ENCODE measurements at places on chromosomes 4 and X.

DNA sequence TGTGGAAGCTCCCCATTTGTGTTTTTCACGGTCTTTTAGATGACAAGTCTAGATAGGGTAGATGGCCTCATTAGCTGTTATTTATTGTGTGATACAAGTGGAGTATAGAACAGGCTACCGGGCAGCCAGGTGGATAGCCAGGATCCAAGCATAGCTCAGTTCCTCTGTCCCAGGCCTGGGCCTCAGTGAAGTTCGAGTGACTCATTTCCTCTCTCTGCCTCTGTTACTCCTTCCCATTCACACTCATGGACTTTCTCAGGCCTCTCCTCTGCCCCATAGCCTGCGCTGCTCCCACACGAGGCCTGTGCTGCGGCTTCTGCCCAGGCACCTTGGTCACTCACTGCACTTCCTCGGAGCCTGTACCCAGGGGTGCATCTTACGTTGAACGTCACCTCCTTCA is 54.5 kb downstream of the TENM3 start:
- DNase-seq = no peak

- no peak for DNase-seq
Observed at GRCh38 chr4:106615961-106616360, 247.4 kb upstream of the GIMD1 start.

GRCh38 chr4:176443646-176444409 is 124.1 kb downstream of the SPCS3 start:
- DNase-seq = no peak

- no peak for DNase-seq
Observed at GRCh38 chrX:116756958-116757357, 294.2 kb upstream of the CT83 start.

DNA sequence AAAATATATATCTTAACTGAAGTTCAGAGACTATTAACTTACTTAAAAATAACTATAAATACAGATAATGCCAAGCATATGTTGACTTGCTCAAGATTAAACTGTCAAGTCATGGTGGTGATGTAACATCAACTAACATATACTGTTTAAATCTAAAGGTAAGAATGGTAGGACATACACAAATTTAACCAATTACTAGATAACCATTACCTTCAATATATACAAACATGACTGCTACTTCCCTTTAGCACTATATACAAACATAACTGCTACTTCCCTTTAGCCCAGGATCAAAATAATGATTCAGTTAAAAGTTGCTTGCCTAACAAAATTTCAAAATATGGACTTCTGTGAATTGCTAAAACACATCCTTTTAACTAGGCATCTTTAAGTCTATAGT is 14.9 kb downstream of the HNRNPD start:
- DNase-seq = no peak

DNA sequence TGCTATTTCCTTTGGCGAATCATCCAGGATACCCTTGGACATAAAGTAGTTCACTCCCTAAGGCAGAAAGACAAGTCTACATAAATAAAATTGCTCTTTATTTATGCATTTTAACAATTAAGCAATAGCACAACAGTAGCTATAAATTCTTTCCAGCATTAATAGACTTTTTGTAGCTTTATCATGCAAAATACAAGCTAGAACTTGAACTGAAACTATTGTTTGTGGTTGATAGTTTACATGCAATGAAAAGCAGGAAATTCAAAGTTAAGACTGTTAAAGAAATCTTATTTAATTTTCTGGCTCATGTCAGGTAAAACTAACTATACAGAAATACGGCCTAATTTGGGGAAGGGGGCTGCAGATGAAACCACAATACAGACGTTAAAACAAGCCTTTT is 42.3 kb downstream of the FBXO8 start:
- DNase-seq = no peak

GRCh38 chr4:78033861-78034260 is 23.3 kb upstream of the FRAS1 start:
- no peak for DNase-seq

- DNase-seq = no peak
Observed at GRCh38 chr4:75779105-75779757, 54.9 kb downstream of the USO1 start.

- no peak for DNase-seq
Observed at GRCh38 chr4:130484826-130485225, 1388.9 kb downstream of the C4orf33 start.

GRCh38 chr4:74540193-74540592 is 95.3 kb downstream of the AREG start:
- DNase-seq = no peak

DNA sequence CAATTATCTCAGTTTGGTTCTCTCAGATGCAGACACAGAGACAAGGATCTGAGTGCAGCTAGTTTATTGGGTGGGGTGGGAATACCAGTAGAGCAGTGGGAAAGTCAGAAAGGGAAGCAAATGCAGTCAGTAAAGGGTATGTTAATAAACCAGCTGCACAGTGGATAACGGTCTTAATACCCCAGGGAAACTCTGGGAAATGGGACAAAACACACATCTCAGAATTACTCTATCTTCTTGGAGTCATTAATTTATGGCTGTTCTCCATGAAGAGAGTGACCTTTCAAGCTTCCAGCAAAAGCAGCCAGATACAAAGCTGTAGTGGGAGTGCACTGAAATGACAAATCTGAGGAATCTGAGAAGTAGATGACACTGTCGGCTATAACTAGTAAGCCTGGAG is 73.3 kb upstream of the NALF2 start:
- no peak for DNase-seq

DNA sequence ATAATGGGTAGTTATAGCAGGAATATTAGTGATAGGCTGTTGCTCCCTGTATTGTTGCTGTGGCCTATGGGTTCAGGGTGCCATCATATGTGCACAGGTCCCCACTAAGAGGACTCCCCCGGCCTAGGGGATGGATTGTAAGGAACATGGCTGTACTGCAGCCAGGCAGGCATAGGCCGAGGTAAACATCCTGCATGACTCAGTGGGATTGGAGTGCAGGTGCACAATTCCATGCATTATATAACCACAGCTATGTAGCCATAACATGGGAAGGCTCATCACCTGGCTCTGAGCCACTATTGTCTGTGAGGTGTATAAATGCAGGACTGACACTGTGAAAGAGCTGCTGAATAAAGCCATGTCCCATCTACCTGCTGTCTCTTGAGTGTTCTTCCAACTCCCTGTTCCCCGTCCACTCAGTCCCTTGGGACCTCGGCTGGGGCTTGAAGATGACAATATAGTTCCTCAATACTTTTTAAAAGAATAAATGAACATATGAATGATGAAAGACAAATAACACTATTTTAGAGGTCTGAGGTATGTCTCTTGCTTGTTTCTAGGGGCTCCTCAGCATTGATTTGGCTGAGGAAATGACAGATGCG is 425.2 kb downstream of the IDS start:
- no peak for DNase-seq

DNA sequence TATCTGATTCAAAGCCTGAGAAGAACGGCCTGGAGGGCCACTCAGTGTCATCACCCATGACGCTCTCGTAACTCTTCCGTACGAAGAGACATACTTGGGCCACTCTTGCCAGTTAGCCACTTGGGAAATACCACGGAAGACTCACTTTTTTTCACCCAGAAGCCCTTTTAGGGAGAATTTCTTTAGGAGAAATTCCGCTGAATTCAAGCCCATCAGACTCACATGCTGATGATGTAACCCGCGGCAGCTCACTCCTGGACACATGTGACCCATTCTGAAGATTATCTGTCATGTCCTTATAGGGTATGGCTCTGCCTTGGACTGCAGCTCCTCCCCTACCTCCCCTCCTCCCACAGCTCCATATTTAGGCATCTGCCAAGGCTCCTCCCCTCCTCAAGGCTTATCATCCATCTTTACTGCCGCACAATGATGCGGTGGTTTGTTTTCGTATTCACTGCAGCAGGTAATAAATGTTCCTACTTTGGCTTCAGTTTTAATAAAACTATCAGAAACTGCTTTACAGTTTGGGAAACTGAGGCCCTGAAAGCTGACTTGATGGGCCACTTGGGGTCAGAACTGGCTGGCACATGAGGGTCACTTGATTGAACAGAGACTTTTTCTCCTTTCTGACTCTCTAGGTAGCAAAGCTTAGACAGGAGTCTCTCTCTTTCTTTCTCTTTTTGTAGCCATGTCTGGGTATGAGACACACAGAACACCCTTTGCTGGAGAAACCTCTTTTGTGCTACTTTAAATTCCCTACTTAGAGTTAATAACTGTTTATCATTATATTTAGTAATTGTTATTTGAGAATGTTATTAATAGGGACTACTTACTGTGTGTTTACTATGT is 42.1 kb downstream of the RHOH start:
- peak; percentile 78 for DNase-seq

- no peak for DNase-seq
Observed at GRCh38 chr4:173237152-173237551, 68.5 kb downstream of the GALNT7 start.

DNA sequence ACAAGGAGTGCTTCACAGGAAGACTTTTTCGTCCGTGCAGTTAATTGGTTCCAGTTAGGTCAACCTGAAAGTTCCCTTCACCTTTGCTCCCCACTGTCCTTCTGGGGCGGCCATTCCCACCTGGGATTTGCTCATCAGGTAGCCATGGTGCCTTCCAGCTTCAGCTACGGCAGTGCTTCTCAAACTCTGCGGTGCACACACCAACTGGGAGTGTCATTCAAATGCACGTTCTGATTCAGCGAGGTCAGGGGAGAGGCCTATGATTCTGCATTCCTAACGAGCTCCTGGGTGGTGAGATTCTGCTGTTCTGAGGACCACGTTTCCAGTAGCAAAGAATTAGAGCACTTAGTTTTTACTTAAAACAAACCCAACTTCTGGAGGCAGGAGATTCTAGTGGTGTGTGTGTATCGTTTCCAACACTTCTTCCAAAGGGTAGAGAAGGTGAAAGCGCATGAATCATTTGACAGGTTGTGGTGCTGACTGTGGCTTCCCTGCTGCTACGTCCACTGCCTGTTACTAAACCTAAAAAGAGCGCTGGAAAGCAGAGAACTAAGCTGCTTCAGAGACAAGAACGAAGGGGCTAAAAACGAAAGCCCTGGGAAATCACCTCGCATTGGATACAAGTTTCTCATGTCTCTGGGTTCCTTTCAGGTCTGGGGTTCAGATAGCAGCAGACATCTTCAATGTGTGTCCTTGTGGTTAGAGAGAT is 4.7 kb upstream of the HELT start:
- no peak for DNase-seq

DNA sequence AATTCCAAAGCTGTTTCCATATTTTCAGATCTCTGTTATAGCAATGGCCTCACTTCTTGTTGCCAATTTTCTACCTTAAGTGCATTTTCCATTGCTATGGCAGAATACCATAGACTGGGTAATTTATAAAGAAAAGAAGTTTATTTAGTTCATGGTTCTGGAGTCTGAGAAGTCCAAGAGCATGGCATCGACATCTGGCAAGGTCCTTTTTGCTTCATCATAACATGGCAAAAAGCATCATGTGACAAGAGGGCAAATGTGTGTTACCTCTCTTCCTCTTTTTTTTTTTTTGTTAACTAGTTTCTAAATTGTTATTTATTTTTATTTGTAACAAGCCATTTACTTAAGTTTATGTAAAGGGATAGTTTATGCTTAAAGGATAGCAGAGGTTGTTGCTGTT is 45.2 kb upstream of the SYTL5 start:
- DNase-seq = no peak

GRCh38 chr4:146121757-146122156 is 53.8 kb upstream of the LSM6 start:
- no peak for DNase-seq

- DNase-seq = no peak
Observed at GRCh38 chr4:91592125-91592524, 711.6 kb upstream of the GRID2 start.

DNA sequence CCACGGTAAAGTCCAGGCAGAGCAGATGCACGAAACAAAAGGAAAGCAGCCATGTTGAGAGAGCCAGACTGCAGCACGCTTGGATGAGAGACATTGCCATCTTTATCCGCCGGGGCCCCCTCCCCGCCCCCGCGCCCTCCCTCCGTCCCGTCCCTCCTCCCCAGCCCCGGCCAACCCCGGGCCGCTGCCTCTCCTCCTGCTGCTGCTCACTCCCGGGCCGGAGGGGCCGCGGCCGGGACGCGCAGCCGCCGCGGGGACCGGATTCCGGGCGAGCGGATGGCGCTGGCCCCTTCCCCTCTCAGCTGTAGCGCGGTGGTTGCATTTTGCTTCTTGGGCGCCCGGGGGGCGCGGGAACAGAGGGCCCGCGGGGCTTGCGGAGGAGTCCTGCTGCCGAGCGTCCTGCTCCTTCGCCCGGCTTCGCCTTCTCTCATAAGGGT is 542 bp downstream of the RNF150 start:
- DNase-seq = no peak
